ENCODE measurements at places on chromosomes 6 and 20.

DNA sequence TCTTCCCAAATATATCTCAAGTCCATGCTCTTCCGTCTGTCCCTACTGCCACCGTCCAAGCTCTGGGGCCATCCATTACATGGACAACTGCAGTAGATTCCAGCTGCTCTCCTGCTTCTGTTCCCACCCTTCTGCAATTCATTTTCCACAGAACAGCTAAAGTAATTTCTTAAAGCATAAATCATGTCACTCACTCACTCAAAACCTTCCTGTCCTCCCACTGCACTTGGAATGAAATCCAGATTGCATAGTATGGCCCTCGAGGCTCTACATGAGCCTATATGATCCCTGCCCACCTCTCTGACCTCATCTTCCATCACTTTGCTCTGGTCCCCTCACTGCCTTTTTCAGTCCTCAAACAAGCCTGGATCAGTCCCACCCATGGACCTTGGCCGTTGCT is 10.9 kb downstream of the PHACTR2 start:
- DNase-seq, result no peak

DNA sequence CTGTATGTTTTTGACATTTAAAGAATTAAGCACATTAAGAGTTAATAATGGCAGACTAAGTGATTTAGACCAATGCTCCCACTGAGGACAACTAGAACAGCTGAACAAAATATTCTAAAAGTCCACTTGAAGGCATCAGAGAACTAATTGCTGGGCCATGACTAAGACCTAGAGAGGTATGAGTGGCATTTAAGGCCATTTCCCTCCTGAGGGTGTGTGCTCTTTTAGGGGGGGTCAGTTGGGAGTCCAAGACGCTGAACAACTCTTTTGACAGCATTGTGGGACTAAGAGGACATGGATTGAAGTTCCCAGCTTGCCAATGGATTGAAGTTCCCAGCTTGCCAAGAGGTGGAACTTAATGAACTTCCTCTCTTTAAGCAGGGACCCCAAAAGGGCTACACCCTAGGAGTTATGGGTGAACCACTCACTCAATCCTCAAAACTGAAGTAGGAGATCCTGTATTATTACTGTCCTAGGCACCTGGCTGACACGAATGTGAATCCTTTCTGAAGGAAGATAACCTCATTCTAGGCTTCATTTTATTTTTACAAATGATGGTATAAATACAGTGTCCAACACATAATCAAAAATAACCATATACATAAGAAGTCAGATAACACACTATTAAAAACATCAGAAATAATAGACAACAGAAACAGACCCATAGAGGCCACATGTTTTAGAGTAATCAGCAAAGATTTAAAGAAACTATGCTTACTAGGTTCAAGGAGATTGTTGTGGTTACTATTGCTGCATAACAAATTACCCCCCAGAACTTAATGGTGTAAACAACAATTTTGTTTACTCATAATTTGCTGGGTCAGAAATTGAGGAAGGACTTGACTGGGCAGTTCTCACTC is 175.1 kb downstream of the VEGFA start:
- no peak for DNase-seq

GRCh38 chr6:33868141-33868540 is 64.3 kb upstream of the MLN start:
- DNase-seq, result no peak

DNA sequence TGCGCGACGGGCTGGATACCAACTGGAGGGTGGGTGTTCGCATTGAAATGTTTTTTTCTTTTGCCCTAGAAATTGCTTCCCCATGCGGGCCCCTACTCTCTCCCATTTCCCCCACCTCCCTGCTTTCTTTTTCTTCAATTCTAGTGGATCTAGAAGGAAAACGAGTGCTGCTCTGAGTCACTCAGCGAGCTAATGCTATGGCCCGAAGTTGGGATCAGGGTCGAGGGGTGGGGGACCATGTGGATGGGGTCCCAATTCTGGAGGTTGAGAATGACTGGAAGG is 71.5 kb downstream of the SOX4 start:
- no peak for DNase-seq

DNA sequence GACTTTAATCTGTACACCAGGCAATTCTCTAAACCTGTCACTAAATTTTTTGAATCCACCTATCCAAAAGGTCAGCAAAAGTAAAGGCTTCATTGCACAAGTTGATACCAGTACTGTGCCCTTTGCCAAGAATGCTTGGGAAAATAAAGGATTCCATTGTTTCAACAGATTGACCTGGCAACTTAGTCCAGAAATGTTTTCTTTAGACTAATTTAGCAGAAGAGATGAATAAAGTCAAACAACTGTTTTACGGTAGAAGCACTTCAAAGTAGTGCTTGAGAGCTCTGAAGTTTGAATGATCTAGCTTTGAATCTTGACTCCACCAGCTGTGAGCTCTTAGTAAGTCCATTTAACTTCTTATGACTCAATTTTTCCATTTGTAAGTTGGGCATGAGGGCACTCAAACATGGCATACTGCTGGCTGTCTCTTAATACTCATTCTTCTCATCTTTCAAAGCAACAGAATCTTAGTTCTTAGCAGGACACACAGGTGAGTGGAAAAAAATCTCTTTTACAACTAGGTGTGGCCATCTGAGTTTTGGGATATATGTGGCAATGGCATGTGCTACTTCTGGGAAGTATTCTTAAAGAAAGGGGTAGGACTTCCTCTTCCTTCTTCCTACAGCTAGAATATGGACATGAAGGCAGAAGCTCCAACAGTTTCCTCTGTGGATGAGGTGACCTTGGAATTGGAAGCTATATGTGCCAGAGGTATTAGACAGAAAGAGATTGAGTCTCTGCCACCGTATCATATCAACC is 55.9 kb upstream of the LOC128125822 start:
- no peak for DNase-seq

DNA sequence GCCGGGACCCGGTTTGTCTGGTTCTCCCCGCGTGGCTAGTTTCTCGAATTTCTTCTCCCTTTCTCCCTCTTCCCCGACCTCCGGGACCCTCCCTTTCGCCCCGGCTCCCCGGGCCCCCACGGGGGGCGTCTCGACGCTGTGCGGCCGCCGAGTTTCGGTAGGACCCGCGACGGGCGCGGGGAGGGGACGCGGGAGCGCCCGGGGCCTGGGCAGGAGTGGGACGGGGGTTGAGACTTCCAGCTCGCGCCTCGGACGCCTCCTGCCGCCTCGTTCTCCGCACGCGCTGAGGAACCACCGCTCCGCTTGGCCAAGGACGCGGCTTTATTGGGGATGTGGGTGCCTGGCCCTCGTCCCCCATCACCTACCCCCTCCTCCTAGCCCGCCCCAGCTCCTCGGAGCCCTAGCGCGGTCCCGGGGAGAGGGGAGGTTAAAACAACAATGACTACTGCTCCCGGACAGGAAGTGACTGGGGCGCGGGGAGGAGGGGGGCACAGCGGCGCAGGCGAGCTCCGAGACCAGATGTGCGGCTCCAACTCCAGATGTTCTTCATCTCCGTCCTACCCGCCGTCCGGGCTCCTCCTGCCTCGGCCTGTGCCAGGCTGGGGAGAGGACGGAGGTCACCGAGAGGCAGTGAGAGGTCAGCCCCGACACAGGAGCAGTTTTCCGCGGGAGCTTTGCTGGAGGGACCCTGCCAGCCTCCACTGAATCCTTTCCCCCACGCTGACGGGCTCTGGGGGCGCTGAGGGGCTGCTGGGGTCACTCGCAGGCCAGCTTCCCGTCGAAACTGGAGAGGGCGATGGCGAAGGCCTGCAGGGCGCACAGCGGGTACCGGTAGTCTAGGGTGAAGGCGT is 917 bp upstream of the TEAD3 start:
- DNase-seq, result peak; percentile 69

GRCh38 chr20:7608250-7608649 is 332.0 kb downstream of the HAO1 start:
- no peak for DNase-seq

DNA sequence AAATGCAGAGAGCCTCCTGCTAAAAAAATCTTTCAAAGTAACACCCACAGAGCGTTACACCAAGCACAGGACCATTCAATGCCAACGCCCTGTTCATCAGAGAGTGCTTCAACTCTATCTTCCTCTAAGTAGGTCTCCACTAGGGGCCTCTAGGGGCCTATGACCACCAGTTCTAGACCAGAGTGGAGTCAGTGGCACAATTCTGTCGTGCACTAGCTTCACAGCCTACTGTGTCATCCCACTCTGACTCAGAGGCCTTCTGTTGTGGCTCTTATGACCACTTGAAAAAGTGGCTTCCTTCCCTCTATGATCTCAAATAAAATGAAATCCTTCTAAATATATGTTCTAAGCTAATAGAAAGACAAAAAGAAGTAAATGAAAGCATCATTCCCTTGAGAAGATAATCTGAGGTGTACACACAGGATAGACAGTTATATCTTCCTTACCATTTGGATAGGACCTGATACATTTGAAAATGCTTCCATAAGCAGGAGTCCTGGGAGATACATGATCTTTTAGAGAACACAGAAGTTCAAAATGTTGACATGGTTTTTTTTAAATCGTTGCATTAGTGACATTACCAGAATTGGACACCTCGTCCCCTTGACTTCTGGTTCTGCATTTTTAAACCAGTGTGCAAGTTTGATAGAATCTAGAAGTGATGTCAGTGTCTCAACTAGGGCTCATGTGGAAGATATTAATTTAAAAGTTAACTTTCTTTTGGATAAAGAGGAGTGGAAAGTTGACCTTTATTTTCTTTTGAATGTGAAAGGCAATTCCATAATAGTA is 151.9 kb downstream of the SH3BGRL2 start:
- no peak for DNase-seq

- no peak for DNase-seq
Measured at GRCh38 chr6:134446896-134447295, 129.0 kb upstream of the SGK1 start.

DNA sequence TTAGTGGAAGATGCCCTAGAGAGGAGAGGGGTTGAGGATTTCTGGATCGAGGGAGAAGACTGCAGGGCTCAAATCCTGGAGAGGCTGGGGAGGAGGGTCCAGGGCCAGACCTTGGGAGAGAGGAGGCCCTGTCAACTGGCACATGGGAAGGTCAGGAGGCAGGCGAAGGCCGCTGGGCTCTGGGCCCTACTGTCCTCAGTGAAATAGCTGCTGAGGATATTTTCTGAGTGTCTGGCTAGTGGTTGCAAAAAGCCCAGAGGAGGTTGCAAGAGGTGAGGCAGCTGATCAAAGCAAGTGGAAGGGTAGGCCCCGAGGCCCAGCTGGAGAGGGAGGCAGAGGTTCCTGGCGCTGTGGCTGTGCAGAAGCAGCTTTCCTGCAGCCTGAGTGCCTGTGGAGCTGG is 103.4 kb upstream of the MLN start:
- DNase-seq, result no peak

DNA sequence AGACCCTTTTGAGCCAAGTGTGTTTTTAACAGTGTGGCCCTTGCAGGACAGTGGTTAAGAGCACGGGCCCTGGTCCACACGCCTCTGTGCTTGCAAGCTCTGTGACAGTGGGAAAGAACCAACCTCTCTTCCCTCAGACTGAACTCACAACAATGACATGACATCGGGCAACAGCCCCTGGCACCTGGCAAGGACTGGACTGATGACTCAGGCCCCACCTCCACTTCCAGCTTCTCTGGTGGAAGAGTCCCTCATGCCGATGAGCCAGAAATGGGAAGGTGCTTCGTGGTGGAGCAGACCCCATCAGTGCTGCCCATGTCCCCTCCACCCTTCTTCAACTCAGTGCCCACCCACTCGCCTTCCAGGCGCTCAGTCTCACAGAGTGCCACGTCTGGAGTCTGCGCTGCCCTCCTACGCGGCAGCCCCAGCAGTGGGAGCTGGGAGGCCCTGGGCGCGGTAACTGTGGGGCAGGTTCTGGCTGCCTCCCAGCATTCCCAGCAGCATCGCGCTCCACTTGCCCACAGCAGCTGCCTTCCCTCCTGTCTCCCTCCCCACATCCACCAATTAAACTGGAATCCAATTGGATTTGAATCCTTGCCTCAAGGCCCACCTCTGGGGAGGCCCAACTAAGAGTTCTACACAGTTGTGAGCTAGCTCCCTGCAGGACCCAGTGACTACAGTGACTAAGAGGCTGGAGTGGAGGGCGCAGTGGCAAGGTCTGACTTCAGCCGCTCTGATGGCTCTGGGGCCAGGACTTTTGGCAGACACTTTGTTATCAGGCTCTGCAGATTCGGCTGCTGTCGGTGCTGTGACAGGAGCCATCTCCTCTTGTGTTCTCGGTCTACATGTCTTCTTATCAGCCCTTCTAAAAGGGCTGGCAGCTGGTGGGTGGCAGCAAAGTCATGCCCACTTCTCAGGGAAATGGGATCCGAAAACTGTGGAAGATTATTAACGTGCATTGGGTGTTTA is 156.8 kb upstream of the MLN start:
- no peak for DNase-seq

All from activated naive CD4-positive, alpha-beta T cell treated with anti-CD3 and anti-CD28 coated beads for 36 hours (primary cell).